OCI-M1 (cell line): ENCODE measurements at places on chromosomes 12 and 14.
A peak's percentile ranks its signal among the peaks of the same experiment; 100 is the strongest.

DNA sequence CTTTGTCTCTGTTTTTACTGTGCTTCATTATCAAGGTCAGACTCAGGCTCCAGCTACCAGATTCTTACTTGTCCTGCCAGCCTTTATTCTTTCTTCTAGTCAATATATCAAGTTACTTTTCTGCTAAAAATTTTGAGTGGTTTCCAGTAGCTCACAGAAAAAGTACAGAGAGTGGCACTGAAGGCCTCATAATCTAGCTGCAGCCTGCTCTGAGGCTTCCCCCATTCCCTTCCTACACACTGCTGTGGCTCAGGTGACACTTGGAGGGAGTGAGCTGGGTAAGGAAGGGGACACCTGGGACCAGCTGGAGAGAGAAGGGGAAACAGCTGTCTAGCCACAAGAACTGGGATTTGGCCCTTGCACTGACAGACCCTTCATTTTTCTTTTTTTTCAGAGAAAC lies 25.4 kb downstream of the TTC6 start:
- DNase-seq: no peak

GRCh38 chr12:94640134-94640928 lies 10.0 kb downstream of the TMCC3 start:
- DNase-seq: no peak

DNA sequence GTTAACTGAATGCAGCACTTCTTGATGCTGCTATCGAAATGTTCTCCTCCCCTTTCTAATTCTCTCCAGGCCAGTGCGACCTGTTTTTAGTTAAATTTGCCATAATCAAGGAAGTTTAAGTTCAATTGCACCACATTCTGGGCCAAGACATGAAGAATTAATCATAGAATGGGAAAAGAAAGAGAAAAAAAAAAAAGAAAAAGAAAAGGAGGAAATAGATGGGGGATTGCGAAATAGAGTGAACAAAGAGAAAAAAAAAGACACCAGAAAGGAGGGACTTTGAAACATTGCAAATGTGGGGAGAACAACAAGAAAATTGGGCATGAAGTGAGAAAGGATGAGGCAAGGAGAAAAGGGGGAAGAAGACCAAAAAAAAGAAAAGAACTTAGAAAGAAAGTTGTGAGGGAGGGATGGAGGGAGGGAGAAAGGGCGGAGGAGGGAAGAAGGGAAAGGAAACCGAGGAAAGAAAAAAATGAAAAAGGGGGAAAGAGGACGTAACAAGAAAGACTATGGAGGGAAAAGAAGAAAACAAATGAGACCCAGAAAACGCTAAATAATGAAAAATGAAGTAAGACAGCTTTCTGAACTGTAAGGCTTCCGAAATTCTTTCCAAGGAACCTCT lies 32.8 kb upstream of the TBX5 start:
- no peak for DNase-seq

- no peak for DNase-seq
Measured at GRCh38 chr14:64098120-64098519, 196.1 kb downstream of the ESR2 start.

GRCh38 chr12:104793285-104793684 lies 164.8 kb downstream of the SLC41A2 start:
- DNase-seq: no peak

DNA sequence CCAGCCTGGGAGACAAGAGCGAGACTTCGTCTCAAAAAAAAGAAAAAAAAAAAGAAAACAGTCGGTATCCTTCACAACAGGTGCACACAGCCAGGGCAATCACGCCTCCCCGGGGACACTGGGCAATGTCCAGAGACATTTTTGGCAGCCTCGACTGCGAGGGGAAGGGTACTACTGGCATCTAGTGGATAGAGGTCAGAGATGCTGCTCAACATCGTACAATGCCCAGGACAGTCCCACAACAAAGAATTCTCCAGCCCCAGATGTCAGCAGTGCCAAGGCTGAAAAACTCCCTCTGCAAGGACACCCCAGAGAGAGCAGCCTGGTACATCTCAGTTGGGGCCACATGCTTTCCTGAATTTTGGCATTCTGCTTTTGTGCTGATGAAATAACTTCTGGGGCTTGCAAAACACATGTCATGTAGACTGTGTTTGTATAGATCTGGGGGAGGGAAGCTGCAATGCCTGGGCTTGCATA lies 21.5 kb downstream of the ALDH2 start:
- DNase-seq: peak; percentile 87

GRCh38 chr14:22613736-22614239 lies 15.7 kb downstream of the ABHD4 start:
- DNase-seq: no peak

- DNase-seq: no peak
Measured at GRCh38 chr12:31651893-31652521, 7.5 kb upstream of the ETFBKMT start.
